ENCODE measurements at places on chromosomes 12 and 14. TPM values are rescaled to one million over a fixed set of nuclear protein-coding genes. Genes with fewer than 3 reads are reported as not detected.
A peak's percentile ranks its signal among the peaks of the same experiment; 100 is the strongest.

DNA sequence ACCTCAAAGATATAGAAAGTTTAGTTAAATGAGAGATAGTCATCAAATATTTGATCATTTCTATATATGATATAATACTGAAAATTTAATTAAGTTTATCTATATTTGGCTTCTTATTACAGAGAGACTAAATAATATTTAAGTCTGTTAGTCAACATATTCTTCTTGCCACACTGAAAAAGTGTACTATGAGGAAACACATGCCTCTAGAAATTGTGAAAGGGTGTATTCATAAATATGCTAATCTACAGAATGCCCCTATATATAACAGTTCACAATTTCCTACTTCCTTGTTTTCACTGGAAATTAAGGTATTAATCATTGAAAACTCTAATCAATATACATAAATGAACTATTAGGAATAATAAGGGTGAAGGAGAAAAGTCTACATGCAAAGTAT, 31.4 kb upstream of the ETV6 start:
- no peak for DNase-seq

GRCh38 chr12:65602610-65603295, 221.5 kb upstream of the HMGA2 start:
- peak; percentile 75 for DNase-seq

The RHOJ gene
- 14.6 TPM for total RNA-seq

DNA sequence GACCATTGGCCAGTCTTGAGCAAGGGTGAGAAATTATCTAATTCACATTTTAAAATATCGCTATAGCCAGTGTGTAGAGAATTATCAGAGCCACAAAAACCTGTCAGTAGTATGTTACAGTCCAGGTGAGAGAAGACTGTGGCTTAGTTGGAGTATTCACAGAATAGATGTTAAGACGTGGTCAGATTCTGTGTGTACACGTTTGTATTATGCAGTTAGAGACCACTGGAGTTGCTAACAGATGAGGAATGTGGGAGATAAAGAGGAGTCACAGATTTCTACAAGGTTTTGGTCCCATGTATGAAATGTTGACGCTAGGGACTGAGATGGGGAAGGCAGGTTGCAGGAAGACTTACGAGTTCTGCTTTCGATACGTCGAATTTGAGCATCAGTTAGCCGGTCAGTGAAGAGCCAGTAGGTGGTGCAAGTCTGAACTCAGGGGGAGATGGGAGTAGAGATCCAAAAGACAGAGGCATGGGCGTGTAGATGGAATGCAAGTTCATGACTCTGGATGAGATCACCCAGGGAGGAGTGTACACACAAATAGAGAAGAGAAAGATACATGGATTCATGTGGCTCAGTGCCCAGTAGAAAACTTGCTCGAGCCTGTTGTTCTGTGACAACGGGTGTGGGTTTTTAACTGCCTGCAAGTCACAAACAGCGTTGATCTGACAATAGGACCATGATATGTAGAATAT, 114.8 kb upstream of the FLRT2 start:
- peak; percentile 15 for DNase-seq

DNA sequence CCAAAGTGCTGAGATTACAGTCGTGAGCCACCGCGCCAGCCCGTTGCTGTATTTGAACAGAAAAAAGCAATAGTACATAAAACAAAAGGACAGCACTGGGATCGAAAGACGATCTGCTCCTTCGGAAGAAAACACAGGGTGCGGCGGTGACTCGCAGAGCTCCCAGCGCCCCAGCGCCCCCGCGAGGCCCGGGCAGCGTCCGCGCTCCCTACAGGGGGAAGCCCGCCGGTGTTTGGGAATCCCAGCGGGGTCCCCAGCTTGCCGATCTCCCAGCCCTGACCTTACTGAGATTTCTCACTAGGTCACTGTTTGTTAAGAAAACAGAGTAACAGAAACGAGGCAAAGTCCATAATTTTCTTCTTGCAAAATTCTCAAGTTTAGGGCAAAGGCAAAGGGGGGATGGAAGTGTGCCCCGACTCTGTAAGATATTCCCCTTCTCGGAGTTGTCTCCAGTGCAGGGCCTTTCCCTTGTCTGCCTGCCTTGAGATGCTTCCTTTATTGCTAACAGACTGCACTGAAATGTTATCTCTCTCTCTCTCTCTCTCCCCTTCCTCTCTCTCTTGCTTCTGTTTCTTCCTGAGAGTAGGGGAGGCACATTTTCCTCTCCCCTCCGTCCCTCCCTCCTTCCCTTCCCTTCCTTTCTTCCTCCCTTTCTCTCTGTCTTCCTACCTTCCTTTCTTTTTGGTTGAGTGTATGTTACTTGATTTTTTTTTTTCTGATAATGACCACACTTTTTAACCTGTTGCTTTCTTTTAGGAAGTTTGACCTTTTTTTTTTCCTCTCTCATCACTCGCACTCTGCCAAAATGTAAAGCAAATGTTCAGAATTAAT, 91.9 kb downstream of the TMEM30B start:
- DNase-seq: peak; percentile 36

The ZDHHC22 gene
- not detected for total RNA-seq

The PZP gene
- total RNA-seq: 0.36 TPM

GRCh38 chr14:105261781-105262180, 13.4 kb downstream of the BTBD6 start:
- DNase-seq: peak; percentile 59

The CELA1 gene
- not detected for total RNA-seq

DNA sequence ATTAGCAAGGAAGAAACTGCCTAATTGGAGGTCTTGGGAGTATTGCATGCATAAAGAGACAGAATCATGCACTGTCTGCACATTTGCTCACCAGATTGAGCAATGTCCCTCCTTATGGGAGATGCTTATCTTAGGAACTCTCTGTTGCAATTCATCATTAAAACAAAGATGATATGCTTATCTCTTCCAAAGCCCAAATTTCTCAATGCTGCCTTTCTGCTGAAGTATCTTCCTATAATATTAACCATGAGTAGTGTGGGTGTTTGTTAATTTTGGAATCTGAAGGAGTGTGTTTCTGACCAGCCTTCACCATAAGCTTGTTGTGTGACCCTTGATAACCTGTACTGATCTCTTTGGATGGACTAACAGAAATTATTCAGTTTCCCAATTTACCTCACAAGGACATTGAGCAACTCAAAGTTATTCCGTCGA, 1257.6 kb upstream of the FLRT2 start:
- no peak for DNase-seq

GRCh38 chr12:39990122-39991101, 115.5 kb downstream of the SLC2A13 start:
- DNase-seq: peak; percentile 30

DNA sequence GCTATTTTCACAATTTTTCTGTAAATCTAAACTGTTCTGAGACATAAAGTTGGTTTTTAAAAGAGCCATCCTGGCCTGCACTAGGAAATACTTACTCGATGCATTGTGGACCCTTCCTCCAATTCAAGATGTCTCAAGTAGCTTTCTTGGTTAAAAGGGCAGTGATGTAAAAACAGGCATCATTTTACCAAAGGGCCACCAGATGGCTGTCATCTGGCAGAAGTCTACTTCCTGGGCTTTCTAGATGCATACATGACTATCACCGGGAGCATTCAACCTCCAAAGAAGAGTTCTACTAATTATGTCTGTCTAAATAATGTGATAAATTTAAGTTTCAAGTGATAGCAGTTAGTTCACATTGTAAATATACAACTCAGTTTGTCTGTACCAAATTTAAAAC, 96.8 kb upstream of the FRMD6 start:
- DNase-seq: no peak

The MMP19 gene
- 2.2 TPM for total RNA-seq

- DNase-seq: no peak
Observed at GRCh38 chr12:104779134-104779533, 179.0 kb downstream of the SLC41A2 start.

GRCh38 chr12:107368586-107368985, 275.2 kb upstream of the CRY1 start:
- no peak for DNase-seq

DNA sequence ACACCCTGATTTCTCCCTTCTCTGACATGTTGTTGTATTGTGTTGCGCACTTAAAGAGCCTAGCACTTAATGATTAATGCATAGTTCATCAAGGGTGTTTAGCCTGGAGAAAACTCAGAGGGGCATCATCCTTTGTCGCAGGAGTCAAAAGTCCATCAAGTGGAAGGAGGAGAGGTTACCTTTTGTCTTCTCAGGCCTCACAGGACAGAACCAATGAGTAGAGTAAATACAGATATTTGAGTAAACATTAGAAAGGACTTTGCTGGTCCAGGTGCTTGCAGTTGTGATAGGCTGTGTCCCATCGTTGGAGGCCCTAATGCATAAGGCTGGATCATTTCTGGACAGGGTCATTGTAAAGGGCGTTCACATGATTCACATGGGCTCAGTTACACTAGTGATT, 430.9 kb downstream of the PCNX1 start:
- no peak for DNase-seq

DNA sequence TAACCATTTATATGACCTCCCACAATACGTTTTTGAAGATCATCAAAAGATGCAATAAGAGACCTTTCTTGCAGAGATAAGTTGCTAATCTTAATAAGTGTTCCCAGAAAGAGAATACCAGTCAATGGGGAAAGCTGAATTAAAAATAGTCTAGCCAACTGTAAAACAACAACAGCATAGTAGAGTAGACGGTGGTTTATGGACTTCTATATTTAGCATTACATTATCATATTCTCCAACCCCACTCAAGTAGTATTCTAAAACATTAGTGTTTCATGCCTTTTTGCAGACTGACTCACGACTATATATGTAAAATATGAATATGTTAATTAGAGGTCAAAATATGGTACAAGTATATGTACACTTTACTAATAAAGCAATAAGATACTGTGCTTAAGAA, 218.9 kb downstream of the MED13L start:
- DNase-seq: no peak

DNA sequence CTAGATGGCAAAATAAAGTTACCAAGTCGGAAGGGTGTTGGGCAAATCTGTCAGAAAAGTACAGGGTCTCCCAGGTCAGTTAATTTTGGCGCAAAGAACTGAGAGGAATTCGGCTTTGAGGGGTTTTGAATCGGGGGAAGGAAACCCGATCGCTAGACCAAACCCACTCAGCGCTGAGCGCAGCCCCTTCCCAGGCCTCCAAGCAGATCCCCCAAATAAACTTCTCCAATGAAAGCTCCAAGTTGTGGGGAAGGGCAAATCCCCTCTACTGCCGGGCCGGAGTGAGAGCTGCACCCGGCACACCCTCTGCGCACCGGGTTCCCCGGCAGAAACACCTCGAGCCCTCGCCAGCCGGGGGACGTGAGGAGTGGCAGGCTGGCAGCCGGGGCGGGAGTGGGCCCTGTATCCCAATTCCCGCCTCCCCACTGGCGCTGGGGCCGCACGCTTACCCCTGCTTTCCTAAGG, 441 bp downstream of the E2F7 start:
- no peak for DNase-seq

The SLCO1C1 gene
- total RNA-seq: 1.1 TPM

The ARHGEF40 gene
- 21.3 TPM for total RNA-seq

The CCDC198 gene
- total RNA-seq: not detected

DNA sequence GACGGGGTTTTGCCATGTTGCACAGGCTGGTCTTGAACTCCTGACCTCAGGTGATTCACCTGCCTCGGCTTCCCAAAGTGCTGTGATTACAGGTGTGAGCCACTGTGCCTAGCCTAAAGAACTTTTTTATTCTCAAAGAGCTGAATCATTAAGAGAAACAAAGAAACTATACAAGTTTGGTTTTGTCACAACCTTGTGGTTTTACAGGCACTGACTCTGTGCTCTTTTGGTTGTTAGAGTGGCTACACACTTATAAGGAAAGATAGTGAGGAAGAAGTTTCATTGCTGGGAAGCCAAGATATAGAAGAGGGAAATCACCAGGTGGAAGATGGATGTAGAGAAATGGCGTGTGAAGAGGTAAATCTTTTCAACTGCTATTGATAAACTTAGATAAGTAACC, 10.1 kb upstream of the DNAH10 start:
- DNase-seq: no peak

The HNF1A gene
- total RNA-seq: not detected

- DNase-seq: no peak
Observed at GRCh38 chr12:84805474-84805858, 107.1 kb downstream of the SLC6A15 start.

DNA sequence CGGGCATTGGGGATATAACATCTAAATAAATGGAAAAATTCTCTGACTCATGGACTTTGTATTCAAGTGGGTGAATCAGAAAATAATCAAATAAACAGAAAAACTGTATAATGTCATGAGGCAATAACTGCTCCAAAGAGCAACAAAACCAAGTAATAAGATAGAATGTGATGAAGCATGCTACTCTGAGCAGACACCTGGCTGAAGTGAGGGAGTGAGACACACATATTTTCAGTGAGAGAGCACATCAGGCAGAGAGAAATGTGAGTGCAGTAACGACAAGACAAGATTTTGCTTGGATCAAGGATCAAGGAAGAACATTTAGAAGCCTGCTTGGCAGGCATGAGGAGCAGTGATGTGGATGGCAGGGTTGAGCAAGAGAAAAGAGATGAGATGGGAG, 75.8 kb upstream of the CCDC91 start:
- no peak for DNase-seq

The AKAP5 gene
- 0.19 TPM for total RNA-seq

Data from left ventricle myocardium inferior (tissue), 1 donor.